CD4-positive, alpha-beta T cell treated with Interleukin-6 for 4 hours (primary cell): ENCODE measurements at places on chromosomes 5 and 9.

DNA sequence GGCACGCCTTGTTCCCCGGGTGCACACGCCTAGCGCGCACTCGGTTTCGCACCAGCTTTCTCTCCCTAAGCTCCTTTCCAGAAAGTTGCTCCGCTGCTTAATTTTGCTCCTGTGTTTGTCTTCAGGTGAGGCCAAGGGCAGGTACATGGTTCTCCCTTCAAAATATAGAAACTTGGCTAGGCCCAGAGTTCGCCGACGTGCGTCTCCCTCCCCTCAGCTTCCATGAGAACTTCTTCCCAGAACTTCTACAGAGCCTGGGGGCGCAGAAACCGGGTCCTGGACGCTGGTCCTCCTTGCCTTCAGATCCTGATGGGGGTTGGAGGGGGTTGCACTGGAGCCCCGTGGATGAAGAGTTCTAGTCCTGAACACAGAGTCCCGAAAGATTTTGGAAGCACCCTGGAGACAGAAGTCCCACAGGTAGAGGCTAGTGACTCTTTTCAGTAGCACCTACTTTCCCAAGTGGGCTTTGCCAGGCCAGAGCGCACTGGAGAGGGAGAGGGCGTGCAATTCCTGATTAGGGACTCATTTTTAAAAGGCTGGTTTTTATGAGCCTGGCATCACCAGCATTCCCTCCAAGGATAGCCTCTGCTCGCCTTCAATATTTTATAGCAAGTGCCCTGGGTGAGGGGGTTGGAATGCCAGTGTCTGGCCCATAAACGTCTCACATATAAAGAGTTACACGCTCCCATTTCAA is 128.4 kb downstream of the TMEM174 start:
- no peak for DNase-seq

DNA sequence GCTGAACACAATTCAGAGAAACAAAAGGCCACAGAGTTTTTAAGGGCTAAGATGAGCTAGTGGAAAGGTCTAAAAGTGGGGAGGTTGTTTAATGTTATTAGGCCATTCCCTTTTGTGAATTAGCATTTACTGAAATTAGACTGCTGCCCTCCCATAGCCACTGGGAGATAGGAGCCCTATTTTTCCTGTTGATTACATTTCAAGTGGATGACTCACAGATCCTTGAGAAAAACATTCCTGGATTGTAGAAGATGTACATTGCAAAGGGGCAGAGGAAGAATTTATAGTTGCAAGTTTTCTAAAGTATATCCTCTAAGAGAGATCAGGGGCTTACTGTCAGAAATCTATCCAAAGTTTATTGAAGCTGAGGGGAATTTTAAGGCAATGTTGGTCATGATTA is 367.1 kb upstream of the IZUMO3 start:
- DNase-seq: no peak

- no peak for DNase-seq
Measured at GRCh38 chr5:163964671-163965070, 459.3 kb downstream of the MAT2B start.

DNA sequence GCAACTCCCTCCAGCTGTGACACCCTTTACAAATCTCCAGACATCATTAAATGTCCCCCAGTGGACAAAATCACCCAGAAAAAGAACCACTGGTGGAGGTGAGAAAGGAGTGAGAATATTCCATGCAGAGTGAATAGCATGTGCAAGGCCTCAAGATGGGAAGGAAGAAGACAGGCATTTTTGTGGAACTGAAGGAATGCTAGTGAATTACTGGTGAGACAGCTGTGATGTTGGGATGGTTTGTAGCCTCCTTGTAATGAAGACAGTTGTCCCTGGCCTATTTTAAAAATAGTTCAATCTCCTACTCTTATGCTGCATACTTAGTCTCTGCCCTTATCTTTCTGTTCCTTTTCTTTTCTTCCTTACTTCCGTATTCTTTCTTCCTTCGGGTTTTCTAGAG is 124.9 kb upstream of the RPS23 start:
- no peak for DNase-seq

GRCh38 chr9:4979239-4979638 is 5.8 kb upstream of the JAK2 start:
- no peak for DNase-seq

DNA sequence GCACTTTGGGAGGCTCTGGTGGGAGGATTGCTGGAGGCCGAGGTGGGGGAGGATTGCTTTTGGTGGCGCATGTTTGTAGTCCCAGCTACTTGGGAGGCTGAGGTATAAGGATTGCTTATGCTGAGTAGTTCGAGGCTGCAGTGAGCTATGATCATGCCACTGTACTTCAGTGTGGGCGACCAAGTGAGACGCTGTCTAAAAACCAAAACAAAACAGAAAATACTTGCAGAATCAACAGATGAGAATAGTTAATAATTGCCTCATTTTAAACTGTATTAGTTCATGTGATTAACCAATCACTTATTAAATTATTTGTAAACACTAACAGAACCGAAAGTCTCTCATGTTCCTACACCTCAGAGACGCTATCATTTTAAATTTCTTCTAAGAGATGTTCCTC is 118.1 kb downstream of the CCDC171 start:
- DNase-seq: no peak

GRCh38 chr9:134468358-134468757 is 142.1 kb downstream of the RXRA start:
- DNase-seq: no peak

DNA sequence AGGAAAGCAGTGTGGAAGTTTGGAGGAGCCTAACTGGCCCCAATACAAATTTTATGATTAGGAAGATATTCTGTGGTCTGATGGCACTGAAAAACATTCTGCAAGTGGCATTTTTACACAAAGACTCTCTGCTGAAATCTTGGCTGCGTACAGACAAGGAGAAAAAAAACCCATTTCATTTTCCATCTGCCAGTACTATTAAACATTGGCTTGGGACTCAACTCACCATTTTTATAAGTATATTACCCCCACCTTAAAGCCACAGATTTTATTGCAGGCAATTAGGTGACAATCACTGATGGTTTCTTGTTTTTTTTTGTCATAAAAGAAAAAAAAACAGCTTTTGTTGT is 206.9 kb downstream of the PTTG1 start:
- DNase-seq: no peak

GRCh38 chr5:39253196-39253595 is 33.8 kb upstream of the FYB1 start:
- no peak for DNase-seq

DNA sequence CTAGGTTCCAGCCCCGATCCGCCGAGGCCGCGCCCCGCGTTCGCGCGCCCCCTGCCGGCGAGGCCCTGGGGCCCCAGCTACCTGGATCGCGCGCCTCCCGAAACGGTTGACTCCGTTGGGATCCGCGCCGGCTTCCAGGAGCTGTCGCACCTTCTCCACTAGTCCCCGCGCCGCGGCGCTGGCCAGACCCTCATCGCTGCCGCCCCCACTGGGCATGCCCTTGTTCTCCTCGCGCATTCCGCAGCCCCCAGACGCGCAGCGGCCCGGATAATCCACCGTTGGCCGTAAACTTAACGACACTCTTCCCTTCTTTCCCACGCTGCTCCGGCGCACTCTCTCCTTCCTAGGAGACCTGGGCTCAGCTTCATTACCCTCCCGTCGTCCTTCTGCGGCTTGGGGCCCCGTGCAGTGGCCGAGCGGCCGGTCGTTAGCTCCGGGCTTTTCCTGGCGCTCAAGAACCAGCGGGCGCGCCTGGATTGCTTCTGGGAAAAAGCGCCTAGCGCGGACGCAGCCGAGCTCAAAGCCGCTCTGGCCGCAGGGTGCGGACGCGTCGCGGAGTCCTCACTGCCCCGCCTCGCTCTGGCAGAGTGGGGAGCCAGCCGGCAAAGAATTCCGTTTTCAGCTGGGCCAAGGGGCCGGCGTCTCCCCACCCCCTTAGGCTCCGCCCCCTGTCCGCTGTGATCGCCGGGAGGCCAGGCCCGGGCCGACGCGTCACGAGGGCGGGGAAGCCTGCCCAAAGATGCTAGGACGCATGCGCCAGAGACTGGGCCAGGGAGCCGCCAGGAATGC is at the start of gene CDKN2B:
TSS of gene CDKN2B (minus strand) at position 589 of the 789 bp plus-strand sequence. CDS start at position 237, 352 bp downstream.
- peak; percentile 67 for DNase-seq

GRCh38 chr9:1922026-1922425 is 93.1 kb upstream of the SMARCA2 start:
- peak; percentile 6 for DNase-seq

DNA sequence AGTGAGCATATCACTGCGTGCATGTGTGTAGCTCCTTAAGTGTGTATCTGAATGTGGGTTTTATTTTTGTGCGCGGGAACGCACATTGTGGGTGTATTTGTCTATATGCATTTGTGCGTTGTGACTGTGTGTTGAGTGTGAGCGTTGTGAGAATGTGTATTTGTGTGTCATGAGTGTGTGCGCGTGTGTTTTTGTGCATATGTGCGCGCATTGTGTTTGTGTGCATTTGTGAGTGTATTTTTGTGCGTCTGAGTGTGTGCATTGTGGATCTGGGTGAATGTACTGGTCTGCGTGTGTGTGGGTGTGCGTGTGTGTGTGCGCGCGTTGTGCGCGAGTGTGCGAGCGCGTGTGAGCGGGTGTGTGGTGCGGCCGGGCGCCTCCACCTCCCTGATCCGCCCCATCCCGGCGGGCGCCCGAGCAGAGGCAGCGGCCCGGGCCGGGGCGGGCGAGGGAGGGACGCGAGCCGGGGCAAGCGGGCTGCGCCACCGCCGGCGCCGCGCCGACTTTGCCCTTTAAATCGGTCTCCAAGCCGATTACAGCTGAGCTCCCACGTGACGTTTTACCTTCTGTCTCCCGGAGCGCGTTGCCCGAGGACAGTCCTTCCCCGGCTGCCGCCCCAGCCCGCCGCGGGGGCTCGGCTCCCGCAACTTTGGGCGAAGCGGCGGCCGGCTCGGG is at the start of gene RASGRF2:
TSS of gene RASGRF2 (plus strand) at position 596 of the 675 bp plus-strand sequence. CDS start 376 bp downstream, outside the sequence.
- DNase-seq: peak; percentile 70

DNA sequence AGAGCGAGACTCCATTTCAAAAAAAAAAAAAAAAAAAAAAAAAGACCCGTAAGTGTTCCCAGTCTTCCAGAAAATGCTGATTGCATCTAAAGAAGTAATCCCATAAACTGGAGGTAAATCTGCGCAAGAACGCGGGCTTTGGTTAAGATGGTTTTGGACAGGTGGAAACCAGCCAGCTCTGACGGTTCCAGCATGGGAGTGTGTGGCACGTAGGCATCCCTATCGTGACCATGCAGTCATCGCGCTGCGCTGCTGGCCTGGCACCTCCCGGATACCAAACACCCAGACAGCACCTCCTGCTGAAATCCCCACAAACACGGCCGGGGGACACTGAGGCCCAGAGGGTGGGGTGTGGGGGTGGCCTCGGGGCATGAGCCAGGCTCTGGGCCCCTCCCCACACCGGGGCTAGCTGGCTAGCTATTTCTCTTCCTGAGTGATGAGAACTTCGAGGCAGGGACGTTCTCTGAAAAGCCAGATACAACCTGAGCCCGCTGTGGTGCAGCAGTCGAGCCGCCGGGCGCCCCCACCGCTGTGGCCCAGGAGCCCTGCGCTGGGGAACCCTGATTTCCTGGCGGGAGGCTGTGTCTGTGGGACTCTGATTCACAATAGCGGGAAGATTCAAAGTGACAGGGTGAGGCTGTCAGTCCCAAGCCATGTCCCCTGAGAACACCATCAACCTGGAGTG is 32.2 kb upstream of the NOTCH1 start:
- no peak for DNase-seq

GRCh38 chr5:10623305-10623910 is 59.5 kb downstream of the ANKRD33B start:
- no peak for DNase-seq

- no peak for DNase-seq
Measured at GRCh38 chr9:104778802-104779201, 14.9 kb downstream of the NIPSNAP3B start.

- DNase-seq: no peak
Measured at GRCh38 chr5:61334868-61335615, 3.0 kb downstream of the ZSWIM6 start.

DNA sequence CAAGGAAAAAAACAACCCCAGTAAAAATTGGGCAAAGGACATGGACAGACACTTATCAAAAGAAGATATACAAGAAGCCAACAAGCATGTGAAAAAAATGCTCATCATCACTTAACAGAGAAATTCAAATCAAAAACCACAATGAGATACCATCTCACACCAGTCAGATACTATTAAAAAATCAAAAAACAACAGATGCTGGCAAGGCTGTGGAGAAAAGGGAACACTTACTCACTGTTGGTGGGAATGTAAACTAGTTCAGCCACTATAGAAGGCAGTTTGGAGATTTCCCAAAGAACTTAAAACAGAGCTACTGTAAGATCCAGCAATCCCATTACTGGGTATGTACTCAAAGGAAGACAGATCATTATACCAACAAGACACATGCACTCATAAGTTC is 157.4 kb downstream of the EDIL3 start:
- DNase-seq: no peak

DNA sequence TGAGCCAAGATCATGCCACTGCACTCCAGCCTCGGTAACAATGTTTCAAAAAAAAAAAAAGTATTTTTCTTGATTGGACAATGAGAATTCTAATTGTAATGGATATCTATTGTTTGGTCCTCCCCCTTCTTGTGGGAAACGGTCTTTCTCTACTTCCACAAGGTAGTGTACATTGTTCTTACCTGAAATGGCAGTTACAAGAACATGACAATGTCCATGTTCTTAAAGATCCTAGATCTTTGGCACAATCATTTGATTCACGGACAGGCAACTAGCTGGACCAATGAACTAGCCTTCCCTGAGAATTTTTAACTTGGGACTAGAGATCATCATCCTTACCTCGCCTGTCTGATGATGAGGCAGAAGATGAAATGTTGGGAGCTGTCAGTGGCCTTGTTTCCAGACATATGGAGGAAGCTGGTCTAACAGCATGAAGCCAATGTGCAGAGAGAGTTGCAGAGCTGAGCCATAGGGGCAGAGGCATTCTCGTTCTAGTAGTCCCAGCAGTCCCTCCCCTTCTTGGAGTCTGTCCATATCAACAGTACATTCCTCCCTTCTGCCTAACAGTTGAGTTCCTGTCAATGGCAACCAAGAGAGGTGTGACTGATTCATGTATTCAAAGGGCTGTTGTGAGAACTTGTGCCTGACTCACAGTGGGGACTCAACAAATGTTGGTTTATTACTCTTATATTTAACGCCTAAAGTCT is 2.1 kb upstream of the MARCHF6 start:
- DNase-seq: no peak

GRCh38 chr9:16571127-16571802 is 299.2 kb downstream of the BNC2 start:
- DNase-seq: no peak

- DNase-seq: no peak
Measured at GRCh38 chr9:99226054-99226453, 4.0 kb downstream of the SEC61B start.

DNA sequence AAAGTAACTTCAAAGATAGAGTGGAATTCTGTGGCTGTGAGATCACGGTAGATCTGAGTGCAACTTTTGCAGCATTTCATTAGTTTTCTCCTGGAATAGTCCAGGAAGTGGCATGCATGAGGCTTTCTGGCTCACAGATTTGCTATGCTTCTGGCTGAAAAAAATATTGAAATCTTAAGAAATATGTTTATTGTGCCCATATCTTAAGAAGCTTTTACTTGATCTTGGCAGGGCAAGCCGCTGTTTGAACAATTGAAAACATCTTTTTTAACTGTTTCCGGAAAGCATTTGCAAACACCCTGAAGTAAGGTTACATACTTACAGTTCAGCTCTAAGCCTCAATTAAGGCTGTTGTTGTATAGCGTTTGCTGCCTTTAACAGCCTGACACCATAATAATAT is 135.7 kb upstream of the GDNF start:
- DNase-seq: no peak
